Heart left ventricle (tissue), 16 donors: ENCODE measurements at places on chromosomes 3 and 15. TPM values are rescaled to one million over a fixed set of nuclear protein-coding genes. Genes with fewer than 3 reads are reported as not detected.
A peak's percentile ranks its signal among the peaks of the same experiment; 100 is the strongest.

The CCDC174 gene
- total RNA-seq: 8.7 TPM

The CPEB1 gene
- 0.32 TPM for total RNA-seq

The DMXL2 gene
- 6.1 TPM for total RNA-seq

The TP63 gene
- 0.35 TPM for total RNA-seq

The CELF6 gene
- 0.87 TPM for total RNA-seq

DNA sequence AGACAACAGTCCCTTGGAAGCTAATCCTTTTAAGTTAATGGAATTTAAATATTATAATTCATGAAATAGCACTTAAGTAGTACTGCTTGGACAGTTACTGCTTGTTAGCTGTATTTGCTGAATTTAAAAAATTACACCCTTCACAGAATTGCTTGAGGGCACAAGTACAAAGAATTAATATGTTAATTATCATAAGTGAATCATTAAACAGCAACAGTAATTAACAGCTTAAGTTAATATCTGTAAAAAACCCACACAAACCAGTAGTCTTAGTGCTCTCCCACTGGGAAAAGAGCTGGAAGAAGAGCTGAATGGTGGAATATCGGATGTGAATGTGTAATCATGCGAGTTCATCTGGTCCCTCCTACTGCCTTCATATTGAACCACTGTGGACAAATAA is 232.0 kb downstream of the CD47 start:
- no peaks in the 10 kb centered on the region for H3K27me3 ChIP-seq
- H3K4me1 ChIP-seq: no peaks in the 10 kb centered on the region

DNA sequence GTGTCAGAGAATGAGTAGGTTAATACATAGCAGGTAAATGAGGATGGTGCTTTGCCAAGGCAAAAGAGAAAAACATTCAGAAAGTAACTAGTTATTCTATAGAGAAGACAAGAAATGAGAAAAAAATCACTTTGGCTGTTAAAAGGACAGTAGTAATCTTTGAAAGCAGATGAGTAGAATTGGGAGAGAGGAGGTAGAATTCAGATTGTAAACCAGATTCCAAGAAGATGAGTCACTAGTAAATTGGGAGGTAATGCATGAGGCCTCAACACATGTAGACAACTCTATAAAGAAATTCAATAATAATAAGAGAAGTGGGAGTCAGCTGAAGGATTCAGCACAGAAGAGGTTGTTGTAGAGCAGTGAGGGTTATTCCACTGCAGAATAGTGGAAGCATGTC is 81.4 kb downstream of the MBNL1 start:
- no peak overlapping the region for H3K4me3 ChIP-seq
- no peaks in the 10 kb centered on the region for H3K36me3 ChIP-seq
- H3K27me3 ChIP-seq: no peaks in the 10 kb centered on the region
- no peak for DNase-seq
- peaks cover 62% of the 10 kb centered on the region for H3K4me1 ChIP-seq

GRCh38 chr3:50627407-50628051 is 10.6 kb downstream of the MAPKAPK3 start:
- peak overlapping the region; percentile 98 for H3K27ac ChIP-seq
- DNase-seq: peak; percentile 49
- no peaks in the 10 kb centered on the region for H3K27me3 ChIP-seq
- peaks cover 3% of the 10 kb centered on the region for H3K36me3 ChIP-seq
- H3K4me3 ChIP-seq: no peak overlapping the region
- peaks cover 58% of the 10 kb centered on the region for H3K4me1 ChIP-seq

GRCh38 chr3:157412323-157412855 is 24.3 kb upstream of the PTX3 start:
- H3K27me3 ChIP-seq: no peaks in the 10 kb centered on the region
- no peak overlapping the region for H3K4me3 ChIP-seq
- no peaks in the 10 kb centered on the region for H3K36me3 ChIP-seq

DNA sequence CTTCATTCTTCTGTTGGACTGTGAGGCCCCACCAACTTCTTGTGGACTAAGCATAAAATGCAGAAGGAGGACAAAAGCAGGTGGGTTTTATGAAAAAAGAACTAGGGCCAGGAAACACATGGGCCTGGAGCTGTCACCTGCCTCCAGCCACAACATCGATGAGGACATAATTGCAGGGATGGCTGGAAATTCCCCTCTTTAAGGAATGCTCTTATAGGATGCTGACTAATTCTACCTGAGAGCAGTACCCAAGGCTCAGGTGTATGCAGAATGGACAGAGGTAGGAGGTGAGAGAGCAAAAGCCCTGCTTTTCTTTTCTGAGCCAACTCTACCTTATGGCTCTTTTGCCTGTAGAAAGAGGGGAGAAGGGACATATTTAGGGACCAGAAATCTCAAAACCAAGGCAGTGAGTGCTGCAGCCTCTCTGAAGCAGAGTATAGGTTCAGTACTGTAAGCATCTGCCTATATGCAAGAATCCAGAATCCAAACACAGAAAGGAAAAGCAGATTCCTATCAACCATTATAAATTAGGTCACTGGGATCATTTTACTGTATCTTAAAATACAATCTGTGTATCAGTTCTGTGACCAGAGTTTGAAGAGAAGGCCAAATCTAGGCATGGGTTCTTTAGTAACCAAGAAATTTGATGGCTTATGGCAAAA is 205.3 kb upstream of the WNT5A start:
- no peaks in the 10 kb centered on the region for H3K27me3 ChIP-seq
- H3K36me3 ChIP-seq: no peaks in the 10 kb centered on the region
- H3K27ac ChIP-seq: no peak overlapping the region
- H3K4me3 ChIP-seq: no peak overlapping the region
